ENCODE measurements at places on chromosomes 6 and 20.

DNA sequence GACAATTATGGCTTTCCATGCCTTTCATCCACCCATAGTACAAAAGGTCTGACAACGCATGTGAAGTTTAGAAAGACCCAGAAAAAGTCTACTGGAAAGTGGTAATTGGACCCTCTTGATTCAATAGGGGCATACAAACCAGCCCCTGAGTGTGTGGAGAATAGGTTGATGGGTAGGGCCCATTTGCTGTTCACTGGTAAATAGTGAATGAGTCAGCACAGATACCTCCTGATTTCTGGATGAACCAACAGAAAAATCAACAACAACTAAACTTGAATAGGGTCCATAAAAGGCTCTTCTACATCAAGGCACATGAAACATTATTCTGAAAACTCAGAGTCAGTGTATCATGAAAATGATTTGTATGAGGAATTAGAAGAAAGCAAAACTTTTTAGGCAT is 235.4 kb upstream of the SLC35B3 start:
- DNase-seq, result no peak

DNA sequence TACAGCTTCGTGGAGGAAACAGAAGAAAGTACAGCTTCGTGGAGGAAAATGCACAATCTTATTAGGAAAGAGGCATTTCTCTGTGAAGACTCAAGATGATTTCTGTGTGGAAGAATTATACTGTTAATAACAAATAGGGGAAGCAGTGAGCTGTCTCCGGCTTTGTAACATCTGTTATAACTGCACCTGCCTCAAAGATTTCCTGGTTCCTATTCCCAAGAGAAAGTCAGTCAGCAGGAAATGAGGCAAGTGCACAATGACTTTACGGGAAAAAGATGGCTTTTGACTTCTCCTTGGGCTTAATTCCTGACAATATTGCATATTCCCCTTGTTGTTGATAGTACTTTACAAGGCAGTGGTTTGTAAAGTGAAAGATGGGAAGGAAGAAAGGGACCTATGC is 538.5 kb downstream of the BMP2 start:
- no peak for DNase-seq

DNA sequence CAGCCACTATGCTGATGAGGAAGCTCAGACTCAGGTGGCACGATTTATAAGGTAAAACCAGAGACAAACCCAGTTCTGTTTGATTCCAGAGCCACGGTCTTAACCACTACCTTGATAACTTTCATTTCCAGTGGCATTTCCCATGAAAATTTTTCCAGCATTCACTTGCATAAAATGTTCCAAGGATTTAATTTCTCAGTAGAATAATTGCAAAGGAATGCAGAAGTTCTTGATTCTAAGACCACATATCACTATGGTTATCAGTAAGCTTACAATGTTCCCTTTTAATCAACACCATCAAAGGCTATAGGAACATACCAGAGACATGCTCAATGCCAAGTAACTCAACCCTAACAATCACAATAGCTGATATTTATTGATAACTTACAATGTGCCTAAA is 306.0 kb upstream of the HS3ST5 start:
- DNase-seq, result no peak

GRCh38 chr20:51357543-51357942 is 185.0 kb downstream of the NFATC2 start:
- no peak for DNase-seq

DNA sequence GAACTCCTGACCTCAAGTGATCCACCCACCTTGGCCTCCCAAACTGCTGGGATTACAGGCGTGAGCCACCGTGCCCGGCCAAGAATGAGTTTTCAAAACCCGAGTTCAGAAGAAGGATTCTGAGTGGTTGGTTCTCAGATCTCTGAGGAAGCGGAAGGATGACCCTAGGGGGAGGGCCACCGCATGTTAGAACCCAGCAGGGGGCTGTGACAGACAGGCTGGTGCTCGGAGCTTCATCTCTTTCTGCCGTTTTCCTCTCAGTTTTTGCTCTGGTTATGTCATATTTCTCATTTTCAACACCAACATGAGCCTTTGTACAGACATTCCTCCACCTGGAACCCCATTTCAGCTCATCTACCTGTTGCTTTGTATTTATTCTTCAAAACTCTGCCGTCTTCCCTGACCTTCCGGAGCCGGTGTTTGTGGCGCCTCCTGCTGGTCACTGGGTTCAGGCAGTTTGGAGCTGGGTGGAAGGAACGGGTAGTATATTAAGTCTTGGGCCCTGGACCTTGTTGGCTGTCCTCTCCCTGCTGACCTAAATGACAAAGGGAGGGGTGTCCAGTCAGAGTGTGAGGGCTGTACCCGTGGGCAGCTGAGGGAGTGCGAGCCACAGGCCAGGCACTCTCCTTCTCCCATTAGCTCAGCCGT is at the start of gene DEFB123:
Gene DEFB123, plus strand, starts transcription at position 621 of the 648 bp plus-strand sequence. CDS start 67 bp downstream, outside the sequence.
- no peak for DNase-seq

DNA sequence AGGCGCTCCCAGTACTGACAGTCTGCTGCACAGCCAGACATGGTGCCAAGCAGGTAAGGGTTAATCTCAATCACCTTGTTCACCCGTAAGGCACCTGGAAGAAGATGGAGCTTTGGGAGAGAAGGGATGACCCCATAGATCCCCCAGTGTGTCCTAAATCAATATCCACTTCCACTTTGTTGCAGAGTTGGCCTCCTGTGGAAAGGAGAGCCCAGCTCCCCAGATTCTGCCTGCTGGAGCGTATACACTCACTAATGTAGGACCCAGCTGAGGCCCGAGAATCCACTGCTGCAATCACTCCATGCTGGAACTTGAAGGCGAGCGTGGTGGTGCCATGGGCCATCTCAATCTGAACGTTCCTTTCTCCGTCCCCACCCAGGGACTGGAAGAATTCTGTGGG is 1.2 kb downstream of the PSMB8 start:
- DNase-seq, result no peak

DNA sequence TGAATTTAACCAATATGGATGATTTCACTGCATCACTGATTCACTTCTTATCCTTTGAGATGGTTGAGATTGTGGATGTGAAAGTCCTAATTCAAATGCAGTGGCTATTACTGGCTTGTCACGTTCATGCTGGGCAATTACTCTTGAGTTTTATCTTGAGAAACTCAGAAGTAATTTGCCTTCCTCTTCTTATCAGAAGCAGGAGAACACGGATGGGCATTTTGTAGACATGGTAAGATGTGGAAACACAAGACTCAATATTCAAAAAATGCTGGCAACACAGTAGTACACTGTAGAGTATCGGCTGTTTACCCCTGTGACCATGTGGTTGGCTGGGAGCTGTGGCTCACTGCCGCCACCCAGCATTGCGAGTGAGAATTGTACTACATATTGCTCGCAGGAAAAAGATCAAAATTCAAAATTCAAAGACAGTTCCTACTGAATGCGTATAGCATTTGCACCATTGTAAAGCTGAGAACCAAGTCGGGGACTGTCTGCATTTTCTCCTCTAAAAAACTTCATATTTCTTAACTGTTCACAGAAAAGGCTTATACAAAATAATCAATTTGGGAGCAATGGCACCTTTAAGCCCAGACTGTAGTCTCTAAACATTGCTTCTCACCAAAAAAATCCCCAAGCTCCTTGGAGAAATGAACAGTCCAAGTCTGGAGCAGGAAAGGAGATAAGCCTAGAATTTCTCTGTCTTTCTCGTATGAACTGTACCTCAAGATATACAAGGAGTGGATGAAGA is 61.9 kb upstream of the ELOVL5 start:
- DNase-seq, result peak; percentile 58

GRCh38 chr6:111624401-111625098 is 18.9 kb upstream of the TRAF3IP2 start:
- DNase-seq, result no peak

GRCh38 chr6:111989743-111990142 is 64.2 kb upstream of the CCN6 start:
- DNase-seq, result peak; percentile 30

DNA sequence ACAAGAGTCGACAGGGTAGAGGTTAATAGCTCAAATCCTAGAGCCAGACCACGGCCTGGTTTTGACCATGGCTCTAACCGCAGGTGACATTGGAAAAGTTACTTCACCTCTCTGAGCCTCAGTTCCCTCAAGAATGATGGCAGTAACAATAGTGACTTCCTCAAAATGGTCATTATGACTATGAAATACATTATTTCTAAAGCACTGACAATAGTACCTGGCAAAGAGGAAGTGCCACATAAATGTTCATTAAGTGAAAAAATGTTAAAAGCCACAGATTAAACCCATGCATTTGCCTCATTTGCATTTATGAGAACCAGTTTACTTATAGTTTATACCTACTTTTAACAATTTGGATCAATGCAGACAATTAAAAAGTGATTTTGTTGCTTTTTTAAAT is 12.3 kb downstream of the BTBD3 start:
- DNase-seq, result no peak

DNA sequence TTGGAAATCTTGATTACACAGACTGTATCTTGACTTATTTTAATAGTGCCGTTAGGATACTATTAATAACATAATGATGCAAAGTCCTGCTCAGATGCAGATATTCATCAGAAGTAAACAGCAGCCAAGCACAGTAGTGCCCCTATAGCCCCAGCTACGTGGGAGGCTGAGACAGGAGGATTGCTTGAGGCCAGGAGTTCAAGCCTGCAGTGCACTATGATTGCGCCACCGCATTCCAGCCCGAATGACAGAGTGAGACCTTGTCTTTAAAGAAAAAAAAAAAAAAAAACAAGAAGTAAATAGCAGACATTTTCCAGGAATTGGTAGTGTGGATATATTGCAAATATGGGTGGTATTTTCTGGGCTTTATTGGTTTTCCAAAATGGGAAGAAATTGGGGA is 61.8 kb downstream of the TULP4 start:
- DNase-seq, result no peak

DNA sequence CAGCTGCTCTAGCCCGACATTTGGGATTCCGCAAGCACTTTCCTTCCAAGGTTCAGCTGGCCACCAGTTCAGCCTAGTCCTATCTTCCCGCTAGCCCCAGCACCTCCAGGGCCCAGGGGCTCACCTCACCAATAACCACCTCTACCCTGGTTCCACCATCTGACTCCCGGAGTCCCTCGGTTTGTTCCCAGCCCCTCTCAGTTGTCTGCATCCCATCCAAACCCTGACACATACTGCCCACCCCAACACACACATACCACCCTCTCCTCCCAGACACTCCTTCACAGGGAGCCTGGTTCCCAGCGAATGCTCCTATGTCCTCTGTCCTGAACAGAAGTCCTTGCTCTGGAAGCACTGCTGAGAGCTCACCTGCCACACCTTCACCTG is 418 bp downstream of the TNXB start:
- no peak for DNase-seq

DNA sequence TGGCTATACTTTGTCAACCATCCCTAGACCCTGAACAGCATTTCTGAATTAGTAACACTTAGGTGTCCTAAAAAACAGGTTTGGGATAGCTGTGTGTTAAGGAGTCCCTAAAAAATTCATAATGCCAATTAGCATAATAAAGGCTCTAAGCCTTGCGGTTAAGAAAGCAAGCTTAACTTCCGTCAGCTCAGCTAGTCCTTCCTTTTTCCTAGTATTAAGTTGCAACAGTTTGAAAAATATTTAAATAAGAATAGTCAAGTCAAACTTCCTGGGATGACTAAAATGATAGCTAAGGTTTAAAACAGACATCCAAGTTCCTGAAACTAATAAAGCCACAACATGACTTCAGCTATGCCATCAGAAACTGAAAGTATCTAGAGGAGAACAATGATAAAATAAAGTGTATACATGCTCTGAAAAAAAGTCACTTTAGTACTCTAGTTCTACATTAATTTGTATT is 3.5 kb downstream of the AKIRIN2 start:
- DNase-seq, result peak; percentile 13

DNA sequence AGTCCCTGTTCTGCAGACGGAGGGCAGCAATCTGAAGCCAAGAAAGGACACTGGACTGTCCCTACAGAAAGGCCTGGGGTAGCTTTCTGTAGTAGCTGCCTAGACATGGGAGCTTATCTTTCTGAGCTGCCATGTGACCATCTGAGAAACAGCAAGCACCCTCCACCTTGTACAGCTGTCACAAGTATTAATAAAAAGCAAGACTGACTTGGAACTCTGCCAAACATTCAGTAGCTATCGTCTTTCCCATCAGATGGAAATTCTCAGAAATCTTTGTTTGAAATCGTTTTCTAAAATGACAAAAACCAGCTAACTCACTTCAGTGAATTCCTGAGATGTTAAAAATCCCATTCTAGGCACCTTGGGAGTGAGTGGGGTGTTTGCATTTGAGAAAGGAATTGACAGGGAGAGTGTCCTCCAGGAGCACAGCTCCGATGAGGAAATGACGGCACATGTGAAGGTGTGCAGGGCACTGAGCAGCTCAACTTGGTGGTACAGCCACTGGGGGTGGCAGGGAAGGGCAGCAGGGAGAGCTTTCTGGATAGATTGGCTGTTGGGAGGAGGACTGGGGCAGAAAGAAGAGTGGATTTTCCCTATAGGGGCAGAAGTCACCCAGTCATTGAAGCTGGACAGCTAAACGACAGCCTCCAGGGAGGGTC is 24.5 kb downstream of the ACSS1 start:
- no peak for DNase-seq

DNA sequence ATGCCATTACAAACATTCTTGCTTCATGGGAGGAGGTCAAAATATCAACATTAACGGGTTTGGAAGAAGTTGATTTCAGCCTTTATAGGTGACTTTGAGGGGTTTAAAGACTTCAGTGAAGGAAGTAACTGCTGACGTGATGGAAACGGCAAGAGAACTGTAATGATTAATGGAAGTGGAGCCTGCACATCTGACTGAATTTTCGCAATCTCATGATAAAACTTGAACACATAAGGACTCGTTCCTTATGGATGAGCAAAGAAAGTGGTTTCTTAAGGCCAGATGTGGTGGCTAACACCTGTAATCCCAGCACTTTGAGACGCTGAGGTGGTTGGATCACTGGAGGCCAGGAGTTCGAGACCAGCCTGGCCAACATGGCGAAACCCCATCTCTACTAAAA is 226.1 kb downstream of the BCAS1 start:
- DNase-seq, result no peak

- no peak for DNase-seq
Measured at GRCh38 chr20:43432498-43432897, 25.2 kb upstream of the SRSF6 start.

DNA sequence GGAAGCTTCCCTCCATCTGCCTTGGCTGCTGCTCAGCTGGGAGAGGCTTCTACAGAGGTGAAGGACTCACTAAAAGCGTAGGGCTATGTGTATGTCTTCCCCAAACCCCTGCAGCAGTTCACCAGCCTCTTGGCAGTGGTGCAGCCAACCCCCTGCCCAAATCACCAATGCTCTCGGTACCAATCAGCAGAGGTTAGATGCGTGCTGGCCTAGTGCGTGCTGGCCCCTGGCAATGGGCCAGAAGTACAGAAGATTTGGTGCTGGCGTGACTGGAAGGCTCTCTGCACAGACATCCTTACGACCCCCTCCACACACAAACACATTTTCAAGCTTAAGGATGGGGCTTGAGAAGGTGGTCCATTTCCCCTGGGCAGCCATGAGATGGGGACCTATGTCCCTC is 79.0 kb downstream of the MRPL14 start:
- no peak for DNase-seq

- DNase-seq, result no peak
Measured at GRCh38 chr6:116485559-116486184, 24.5 kb downstream of the CALHM6 start.

- DNase-seq, result no peak
Measured at GRCh38 chr6:115323001-115323400, 737.7 kb downstream of the FRK start.

Measured in immature natural killer cell (primary cell).